ENCODE measurements at places on chromosomes 16 and 17.

GRCh38 chr16:25158401-25158800, 46.9 kb downstream of the LCMT1 start:
- no peak for DNase-seq

GRCh38 chr17:75500419-75501216, 14.7 kb downstream of the CASKIN2 start:
- no peak for DNase-seq

GRCh38 chr17:42548070-42548837, 4.5 kb upstream of the HSD17B1 start:
- peak; percentile 4 for DNase-seq

DNA sequence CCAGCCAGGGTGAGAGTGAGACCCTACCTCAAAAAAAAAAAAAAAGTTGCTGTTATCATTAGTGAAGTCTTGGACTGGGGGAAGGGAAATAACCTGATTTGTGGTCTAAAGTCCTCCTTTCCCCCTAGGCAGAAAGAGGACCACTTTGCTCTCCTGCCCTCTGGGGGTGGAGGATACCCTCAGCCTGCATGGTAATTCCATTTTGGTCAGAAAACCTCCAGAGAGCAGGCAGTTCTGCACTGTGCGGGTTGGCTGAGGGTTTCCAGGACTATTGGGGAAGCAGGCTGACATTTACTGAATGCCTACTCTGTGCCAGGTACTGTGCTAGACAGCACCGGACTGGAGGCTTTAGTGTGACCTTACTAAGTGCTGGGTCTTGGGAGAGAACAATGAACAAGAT, 2.6 kb downstream of the ADAP2 start:
- no peak for DNase-seq

DNA sequence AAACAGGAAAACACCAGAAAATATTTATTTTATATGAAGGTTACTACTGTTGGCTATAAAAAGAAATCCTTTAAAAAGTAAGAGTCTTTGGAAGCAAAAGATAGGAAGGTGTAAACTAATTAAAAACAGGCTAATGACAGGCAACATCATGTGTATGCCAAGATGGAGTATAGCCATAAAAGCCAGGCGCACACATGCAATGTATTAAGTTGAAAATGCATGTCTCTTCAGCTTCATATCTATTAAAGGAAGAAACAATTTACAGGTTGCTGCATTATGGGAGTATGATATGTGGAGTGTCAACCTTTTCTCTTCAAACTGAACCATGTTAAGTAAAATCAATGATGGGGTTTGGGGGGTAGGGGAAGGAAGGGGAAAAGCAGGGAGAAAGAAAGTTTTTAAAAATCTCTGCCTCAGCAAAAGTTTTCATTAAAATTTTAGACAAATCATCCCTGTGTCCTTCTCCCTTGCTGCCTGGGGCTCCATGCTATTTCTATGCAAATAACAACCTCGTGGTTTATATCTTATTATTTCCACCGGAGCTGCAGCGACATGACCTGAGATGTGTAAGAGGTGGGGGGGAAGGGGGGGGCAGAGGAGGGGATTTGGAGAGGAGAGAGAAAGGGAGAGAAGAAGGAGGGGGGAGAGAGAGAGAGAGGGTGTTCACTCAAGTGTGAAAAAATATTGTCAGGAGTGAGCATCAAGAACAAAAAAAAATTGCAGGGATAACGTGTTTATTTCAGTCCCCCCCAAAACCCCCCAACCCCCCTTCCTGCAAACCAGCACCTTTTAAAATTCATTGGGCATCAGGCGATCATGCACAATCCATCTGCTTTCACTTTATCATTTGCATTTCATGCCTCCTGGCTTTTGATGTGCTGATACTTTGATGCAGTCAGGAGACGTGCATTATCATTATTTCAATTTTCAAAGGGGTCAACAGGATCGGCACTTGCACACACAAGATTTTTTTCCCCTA, 197.6 kb downstream of the AATF start:
- DNase-seq, result no peak

GRCh38 chr16:73433731-73434307, 385.9 kb upstream of the ZFHX3 start:
- DNase-seq, result no peak

- DNase-seq, result peak; percentile 12
Observed at GRCh38 chr17:74770498-74771318, 5.4 kb downstream of the NAT9 start.

DNA sequence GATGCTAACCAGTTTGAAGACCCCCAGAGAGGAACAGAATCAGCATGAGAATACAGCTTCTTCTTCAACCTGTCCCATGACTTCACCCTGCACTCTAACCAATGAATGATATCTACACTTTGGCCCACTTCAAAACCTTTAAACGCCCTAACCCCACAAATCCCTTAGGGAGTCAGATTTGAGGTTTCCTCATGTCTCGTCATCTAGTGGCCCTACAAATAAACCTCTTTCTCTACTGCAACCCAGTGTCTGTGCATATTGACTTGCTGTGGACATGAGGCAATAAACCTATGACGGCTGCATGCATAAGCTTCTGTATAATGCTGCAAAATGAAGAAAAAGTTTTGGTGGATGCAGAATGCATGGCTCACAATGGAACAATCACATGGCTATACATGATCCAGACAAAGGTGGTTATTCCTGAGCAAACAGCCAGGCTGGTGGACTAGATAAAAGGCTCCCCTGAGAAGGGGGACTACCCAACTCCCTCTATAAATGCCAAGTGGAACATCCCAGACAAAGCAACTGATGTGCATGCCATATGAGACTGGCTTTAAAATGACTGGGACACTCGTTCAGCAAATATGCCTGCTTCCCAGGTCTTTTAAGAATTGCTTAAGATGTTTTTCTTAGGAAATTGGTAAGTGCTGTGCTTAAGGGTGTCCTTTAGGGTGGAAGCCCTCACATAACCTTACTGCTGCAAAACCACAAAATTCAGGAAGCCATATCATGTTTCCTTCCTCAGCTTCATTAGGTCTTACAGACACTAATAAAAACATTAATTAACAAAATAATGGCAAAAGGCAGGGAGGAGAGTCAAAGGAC, 12.2 kb downstream of the N4BP1 start:
- no peak for DNase-seq

GRCh38 chr16:23121024-23121423, 28.2 kb downstream of the USP31 start:
- DNase-seq, result no peak

GRCh38 chr16:78742501-78743283, 643.2 kb downstream of the WWOX start:
- DNase-seq, result no peak

- DNase-seq, result no peak
Observed at GRCh38 chr16:85005285-85006069, 5.9 kb downstream of the ZDHHC7 start.

DNA sequence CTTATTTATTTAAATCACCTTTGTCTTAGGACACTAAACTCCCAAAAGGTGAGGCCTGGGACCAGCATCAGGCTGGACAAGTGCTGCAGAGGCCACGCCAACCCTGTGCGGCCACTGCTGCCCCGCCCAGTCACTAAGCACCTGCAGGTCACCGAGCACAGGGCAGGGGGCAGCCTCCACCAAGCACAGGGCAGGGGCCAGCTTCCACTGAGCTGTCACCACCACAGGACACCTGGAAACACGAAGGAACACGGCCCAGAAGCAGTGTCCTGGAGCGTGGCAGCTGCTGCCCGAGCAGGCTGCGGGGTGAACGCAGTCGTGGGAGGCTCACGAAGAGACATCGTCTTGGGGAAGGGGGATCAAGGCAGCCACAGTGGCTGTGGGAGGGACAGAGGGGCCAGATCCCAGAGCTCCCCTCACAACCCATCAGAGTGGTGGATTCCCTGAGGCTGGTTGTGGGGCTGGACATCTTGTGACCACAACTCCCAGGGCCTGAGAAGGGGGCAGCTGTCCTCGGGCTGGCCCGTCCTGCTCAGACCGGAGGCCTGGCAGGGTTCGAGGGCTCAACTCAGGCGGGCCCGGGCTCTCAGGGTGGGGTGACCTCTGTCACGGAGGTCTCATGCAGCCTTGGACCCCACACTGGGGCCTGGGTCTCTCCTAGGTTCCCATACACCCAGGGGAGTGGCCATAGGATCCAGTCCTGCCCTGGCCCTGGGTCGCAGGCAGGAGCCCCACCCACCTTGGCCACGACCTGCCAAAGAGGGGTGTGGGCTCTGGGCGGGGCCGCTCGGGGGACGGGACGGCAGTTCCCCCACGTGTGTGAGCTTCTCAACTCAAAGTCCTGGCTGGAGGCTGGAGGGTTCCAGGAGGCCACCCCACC, 18.7 kb downstream of the RAB40B start:
- no peak for DNase-seq

DNA sequence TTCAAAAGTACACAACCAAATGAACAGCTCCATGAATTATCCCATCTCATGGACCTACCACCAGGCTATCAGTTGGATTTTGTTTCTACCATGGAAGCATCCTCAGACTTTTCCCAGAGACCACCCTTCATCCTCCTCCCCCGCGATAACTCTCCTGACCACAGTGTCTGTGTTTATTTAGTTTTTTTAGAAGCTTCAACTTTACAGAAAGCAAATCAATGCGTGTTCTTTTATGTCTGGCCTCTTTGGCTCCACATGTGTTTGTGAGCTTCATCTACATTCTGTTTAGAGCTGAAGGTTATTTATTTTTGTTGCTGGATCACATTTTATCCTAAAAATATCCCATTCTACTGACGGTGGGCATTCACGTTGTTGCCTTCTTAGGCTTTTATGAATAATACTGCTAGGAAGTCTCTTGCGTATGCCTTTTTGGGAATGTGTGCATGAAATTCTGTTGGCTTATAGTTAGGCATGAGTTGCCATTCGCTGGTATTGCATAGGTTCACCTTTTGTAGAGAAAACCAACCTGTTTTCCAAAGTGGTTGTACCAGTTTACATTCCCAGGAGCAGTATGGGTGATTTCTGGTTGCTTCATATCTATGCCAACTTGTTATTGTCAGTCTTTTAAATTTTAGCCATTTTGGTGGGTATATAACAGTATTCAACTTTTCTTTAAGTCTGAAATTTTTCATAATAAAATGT, 83.0 kb downstream of the CMIP start:
- no peak for DNase-seq

GRCh38 chr17:82372249-82373071, 895 bp downstream of the UTS2R start:
- DNase-seq, result no peak

DNA sequence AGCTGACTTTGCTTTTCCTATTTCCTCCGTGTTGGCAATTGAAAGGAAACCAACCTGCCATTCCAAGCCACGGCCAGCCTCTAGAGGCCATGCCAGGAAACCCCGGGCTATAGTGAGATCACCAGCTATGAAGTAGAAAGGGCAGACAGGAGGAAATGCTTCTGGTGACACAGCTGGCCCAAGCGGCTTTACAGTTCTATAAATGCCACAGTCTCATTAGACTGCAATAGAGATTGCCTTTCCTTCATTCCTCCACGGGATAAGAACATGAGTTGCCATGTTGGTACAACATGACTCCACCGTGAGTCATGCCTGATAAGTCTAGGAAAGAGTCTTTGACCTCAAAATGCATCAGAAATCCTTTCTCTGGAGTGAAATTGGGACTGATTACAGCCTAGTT, 384.9 kb downstream of the GRIN2A start:
- no peak for DNase-seq

GRCh38 chr17:41692722-41693521, 4.2 kb downstream of the EIF1 start:
- DNase-seq, result no peak

- no peak for DNase-seq
Observed at GRCh38 chr17:68249354-68249765, 1.5 kb downstream of the AMZ2 start.

GRCh38 chr17:83194761-83195329, 115.4 kb downstream of the METRNL start:
- no peak for DNase-seq

DNA sequence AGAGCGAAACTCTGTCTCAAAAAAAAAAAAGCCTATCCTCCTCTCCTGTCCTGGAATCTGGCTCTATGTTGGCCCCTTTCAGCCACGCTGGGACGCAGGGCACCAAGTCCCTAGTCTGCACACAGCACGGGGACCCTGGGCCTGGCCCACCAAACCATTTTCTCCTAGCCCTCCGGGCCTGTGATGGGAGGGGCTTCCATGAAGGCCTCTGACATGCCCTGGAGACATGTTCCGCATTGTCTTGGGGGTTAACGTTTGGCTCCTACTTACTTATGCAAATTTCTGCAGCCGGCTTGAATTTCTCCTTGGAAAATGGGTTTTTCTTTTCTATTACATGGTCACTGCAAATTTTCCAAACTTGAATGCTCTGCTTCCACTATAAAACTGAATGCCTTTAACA, 12.6 kb upstream of the GPT2 start:
- no peak for DNase-seq

DNA sequence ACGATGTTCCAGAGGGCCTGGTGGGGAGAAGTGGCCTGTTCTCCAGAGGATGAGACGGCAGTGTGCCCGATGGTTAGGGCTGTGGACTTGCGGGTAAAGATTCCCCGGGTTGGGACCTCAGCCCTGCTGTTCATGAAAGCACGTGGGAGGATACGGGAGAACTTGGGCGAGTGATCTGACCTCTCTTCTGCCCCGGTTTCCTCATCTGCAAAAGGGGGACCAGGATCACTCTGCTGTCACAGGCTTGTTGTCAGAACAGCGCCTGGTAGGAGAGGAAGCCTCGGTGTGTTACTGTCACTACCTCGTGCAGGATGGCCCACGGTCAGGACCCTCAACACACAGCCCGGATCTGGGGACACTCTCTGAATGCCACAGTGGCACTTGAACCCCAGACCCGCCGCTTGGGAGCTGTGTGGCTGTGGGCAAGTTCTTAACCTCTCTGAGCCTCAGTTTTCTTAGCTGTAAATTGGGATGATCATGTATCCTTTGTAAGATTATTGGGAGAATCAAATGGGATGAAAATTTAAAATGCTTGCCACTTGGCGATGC, 85.6 kb upstream of the CDC42EP4 start:
- no peak for DNase-seq

- no peak for DNase-seq
Observed at GRCh38 chr17:34675605-34676004, 96.2 kb downstream of the TMEM132E start.
